Dermis microvascular lymphatic vessel endothelial cell (primary cell): ENCODE measurements at places on chromosomes 11 and 22.

DNA sequence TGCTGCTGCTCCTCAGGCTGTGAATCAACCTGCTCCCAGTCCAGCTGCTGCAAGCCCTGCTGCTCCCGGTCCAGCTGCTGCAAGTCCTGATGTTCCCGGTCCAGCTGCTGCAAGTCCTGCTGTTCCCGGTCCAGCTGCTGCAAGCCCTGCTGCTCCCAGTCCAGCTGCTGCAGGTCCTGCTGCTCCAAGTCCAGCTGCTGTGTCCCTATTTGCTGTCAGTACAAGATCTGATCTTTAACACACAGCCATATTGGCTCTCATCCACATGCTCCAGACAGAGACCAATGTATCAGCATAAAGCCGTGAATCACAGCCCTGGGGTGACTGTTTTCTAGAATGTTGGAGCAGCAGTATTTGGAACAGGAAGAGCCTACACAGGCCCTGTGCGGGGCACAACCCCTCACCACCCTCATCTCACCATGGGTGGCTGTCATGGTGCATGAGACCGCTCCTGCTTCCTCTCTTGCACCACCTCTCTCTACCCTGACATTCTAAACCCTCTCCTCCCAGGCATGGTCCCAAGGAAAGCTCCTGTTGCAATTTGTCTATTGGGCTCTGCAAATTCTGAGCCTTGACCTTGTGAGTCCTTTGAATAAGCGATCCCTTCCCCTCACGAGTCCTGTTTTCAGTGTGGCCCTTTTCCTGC, 3.5 kb downstream of the KRTAP5-10 start:
- no peak for DNase-seq

GRCh38 chr11:61067782-61068446, 34.4 kb upstream of the CD5 start:
- DNase-seq: no peak

GRCh38 chr11:40129266-40129665, 1330.2 kb downstream of the LRRC4C start:
- DNase-seq: no peak

- DNase-seq: no peak
Observed at GRCh38 chr11:130064596-130064995, 5.1 kb upstream of the APLP2 start.

DNA sequence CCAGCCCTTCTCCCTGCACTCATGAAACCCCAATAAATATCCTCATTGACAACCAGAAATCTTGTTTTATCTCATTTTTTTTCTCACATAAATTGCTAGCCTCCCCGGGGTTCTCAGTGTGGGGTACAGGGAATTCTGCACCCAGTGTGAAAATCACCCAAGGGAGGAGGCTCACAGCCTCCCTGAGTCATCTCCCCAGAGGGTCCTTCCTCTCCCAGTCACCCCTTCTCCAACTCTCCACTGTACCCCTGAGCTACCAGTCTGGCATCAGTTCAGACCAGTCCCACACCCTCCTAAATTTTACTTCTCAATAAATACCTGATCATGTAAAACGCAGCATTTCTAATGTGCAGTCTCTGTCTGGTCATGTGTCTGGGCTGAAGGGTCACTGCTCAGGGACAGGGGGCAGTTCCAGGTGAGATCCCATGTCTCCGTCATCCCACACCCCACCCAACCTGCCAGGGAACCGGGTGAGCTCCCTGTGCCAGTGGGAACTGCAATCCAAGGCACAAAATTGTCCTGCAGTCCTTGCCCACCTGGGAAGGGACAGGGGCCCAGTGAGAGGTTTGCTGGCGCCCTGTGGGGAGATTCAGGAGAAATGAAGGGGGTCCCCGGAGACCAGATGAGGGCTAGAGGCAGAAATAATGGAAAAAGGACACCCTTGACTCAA, 8.3 kb downstream of the IGLL5 start:
- no peak for DNase-seq

DNA sequence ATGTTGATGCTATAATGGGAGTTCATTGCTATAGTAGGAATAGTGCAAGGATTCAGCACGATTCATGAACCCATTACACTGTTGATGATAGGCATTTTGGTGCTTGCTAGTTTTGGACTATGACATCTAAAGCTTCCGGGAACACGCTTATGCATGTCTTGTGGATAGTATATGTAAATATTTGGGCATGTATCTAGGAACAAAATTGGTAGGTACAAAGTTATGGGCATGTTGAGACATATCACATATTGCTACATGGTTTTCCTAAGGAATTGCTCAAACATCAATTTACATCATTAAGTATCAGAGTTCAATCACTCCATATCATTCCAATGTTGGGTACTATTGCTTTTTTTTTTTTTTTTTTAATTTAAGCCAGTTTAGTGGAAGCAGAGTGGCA, 1103.2 kb downstream of the TBC1D22A start:
- no peak for DNase-seq
